ENCODE measurements at places on chromosomes 13 and 19. TPM values are rescaled to one million over a fixed set of nuclear protein-coding genes. Genes with fewer than 3 reads are reported as not detected.

DNA sequence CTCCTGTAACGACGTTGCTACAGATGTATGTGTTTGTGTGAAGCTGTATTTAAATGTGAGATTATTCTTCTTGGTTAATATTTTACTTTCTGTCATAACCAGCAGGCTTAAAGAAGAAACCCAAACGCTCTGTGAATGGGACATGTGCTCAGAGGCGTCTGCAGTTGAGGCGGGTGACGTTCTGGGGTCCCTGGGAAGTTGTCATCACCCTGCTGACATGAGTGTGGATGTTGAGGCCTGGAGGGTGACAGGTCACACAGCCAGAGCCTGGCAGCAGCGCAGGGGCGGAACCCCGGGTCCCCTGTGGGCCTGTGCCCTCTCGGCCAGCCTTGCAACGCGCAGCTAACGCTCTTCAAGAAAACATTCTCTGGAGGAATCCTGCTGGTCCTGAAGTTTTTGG lies 16.6 kb downstream of the RASA3 start:
- H3K27ac ChIP-seq, result peak overlapping the region; percentile 80
- DNase-seq, result no peak
- H3K4me1 ChIP-seq, result peaks cover 58% of the 10 kb centered on the region
- no peaks in the 10 kb centered on the region for H3K36me3 ChIP-seq
- no peak overlapping the region for H3K4me3 ChIP-seq

- H3K36me3 ChIP-seq, result no peaks in the 10 kb centered on the region
- peak overlapping the region; percentile 7 for H3K27ac ChIP-seq
- H3K4me3 ChIP-seq, result no peak overlapping the region
- no peak for DNase-seq
Observed at GRCh38 chr13:112752711-112753541, 63.1 kb downstream of the ATP11A start.

- H3K4me3 ChIP-seq, result no peak overlapping the region
- DNase-seq, result no peak
- no peaks in the 10 kb centered on the region for H3K4me1 ChIP-seq
- no peaks in the 10 kb centered on the region for H3K36me3 ChIP-seq
- H3K27ac ChIP-seq, result no peak overlapping the region
Observed at GRCh38 chr13:64855506-64855905, 2374.6 kb downstream of the PCDH9 start.

- H3K4me1 ChIP-seq, result no peaks in the 10 kb centered on the region
- H3K27me3 ChIP-seq, result peaks cover 13% of the 10 kb centered on the region
- peaks cover 3% of the 10 kb centered on the region for H3K36me3 ChIP-seq
Observed at GRCh38 chr19:44590245-44591059, 22.9 kb upstream of the IGSF23 start.

- H3K27me3 ChIP-seq, result no peaks in the 10 kb centered on the region
- H3K27ac ChIP-seq, result peak overlapping the region; percentile 21
- no peaks in the 10 kb centered on the region for H3K36me3 ChIP-seq
- peaks cover 2% of the 10 kb centered on the region for H3K4me1 ChIP-seq
- DNase-seq, result no peak
Observed at GRCh38 chr19:50501568-50502475, 9.2 kb downstream of the JOSD2 start.

- H3K27ac ChIP-seq, result no peak overlapping the region
- DNase-seq, result no peak
- H3K4me3 ChIP-seq, result no peak overlapping the region
- no peaks in the 10 kb centered on the region for H3K4me1 ChIP-seq
Observed at GRCh38 chr13:23957981-23958380, 60.7 kb upstream of the C1QTNF9B start.

DNA sequence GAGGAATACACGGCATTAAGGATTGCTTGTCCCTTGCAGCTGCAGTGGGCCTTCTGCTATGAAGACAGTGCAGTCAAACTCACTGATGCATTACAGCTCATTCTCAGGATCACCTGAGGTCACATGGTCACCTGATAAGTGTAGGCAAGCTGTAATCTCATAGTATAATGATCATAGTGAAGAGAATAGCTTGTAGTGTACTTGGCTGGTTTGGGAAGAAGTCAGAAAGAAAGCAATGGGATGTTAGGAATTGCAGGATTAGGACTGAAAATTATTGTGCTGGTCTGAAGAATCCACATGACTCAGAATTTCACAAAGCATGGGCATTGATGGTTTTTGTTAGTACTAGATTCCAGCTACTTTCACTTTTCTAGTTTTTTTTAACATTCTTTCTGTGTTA lies 76.7 kb downstream of the MBNL2 start:
- H3K36me3 ChIP-seq, result peaks cover 8% of the 10 kb centered on the region
- no peak overlapping the region for H3K27ac ChIP-seq
- H3K4me3 ChIP-seq, result no peak overlapping the region
- no peak for DNase-seq
- H3K4me1 ChIP-seq, result peaks cover 31% of the 10 kb centered on the region

- no peaks in the 10 kb centered on the region for H3K36me3 ChIP-seq
- peaks cover 6% of the 10 kb centered on the region for H3K4me1 ChIP-seq
- no peak overlapping the region for H3K27ac ChIP-seq
- no peak overlapping the region for H3K4me3 ChIP-seq
- no peak for DNase-seq
- H3K27me3 ChIP-seq, result peaks cover 48% of the 10 kb centered on the region
Observed at GRCh38 chr19:271856-272255, 19.3 kb downstream of the PLPP2 start.

- no peaks in the 10 kb centered on the region for H3K4me1 ChIP-seq
- no peak overlapping the region for H3K4me3 ChIP-seq
- H3K27ac ChIP-seq, result no peak overlapping the region
- H3K36me3 ChIP-seq, result no peaks in the 10 kb centered on the region
Observed at GRCh38 chr13:98108341-98108740, 34.6 kb upstream of the FARP1 start.

GRCh38 chr13:59038824-59039223 lies 1124.9 kb downstream of the DIAPH3 start:
- no peaks in the 10 kb centered on the region for H3K36me3 ChIP-seq
- DNase-seq, result no peak
- H3K27me3 ChIP-seq, result no peaks in the 10 kb centered on the region
- no peak overlapping the region for H3K4me3 ChIP-seq
- no peak overlapping the region for H3K27ac ChIP-seq
- H3K4me1 ChIP-seq, result no peaks in the 10 kb centered on the region

- DNase-seq, result no peak
- peak overlapping the region; percentile 38 for H3K4me3 ChIP-seq
- H3K4me1 ChIP-seq, result peaks cover 60% of the 10 kb centered on the region
- H3K36me3 ChIP-seq, result peaks cover 12% of the 10 kb centered on the region
- H3K27ac ChIP-seq, result no peak overlapping the region
Observed at GRCh38 chr19:48967346-48968178, 2.5 kb downstream of the FTL start.

DNA sequence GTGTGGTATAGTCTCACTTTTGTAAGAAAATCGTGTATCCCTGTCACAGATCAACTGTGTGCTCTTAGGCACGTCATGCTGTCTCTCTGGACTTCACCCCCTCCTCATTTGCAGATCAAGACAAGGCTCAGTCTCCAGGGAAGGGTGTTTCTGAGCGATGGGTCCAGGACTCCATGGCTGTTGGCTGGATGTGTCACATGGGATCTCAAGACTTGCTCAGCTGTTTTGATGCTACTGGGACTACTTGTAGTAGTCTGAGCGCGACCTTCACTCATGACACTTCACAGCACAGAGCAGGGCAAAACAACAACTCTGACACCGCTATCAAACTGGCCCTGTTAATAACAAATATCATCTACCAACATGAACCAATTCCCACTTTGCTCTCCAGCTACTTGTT lies 36.2 kb downstream of the SMAD9 start:
- H3K27ac ChIP-seq, result no peak overlapping the region
- no peak overlapping the region for H3K4me3 ChIP-seq
- peaks cover 34% of the 10 kb centered on the region for H3K27me3 ChIP-seq
- no peaks in the 10 kb centered on the region for H3K4me1 ChIP-seq

DNA sequence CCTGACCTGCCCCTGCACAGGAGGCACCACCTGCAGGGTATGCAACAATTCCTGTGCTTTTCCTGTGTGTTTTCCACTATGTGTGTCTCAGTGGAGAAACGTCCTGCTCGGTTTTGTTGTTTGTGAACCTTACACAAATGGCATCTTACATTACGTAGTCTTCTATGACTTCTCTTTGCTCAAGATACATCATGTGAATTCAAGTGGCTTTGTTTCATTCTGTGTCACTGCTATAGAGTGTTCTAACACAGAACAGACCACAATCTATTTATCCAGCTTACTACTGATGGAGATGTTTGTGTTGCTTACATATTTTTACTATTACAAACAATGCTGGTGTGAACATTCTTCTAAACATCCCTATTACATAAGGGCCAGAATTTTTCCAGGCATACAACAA lies 97.7 kb downstream of the ANKRD10 start:
- peaks cover 20% of the 10 kb centered on the region for H3K27me3 ChIP-seq
- H3K36me3 ChIP-seq, result no peaks in the 10 kb centered on the region
- H3K4me3 ChIP-seq, result no peak overlapping the region
- no peak overlapping the region for H3K27ac ChIP-seq
- no peak for DNase-seq

- H3K4me3 ChIP-seq, result no peak overlapping the region
- peak overlapping the region; percentile 96 for H3K27ac ChIP-seq
- H3K27me3 ChIP-seq, result no peaks in the 10 kb centered on the region
- no peak for DNase-seq
- peaks cover 7% of the 10 kb centered on the region for H3K36me3 ChIP-seq
Observed at GRCh38 chr13:79401259-79402070, 4.6 kb downstream of the RBM26 start.

DNA sequence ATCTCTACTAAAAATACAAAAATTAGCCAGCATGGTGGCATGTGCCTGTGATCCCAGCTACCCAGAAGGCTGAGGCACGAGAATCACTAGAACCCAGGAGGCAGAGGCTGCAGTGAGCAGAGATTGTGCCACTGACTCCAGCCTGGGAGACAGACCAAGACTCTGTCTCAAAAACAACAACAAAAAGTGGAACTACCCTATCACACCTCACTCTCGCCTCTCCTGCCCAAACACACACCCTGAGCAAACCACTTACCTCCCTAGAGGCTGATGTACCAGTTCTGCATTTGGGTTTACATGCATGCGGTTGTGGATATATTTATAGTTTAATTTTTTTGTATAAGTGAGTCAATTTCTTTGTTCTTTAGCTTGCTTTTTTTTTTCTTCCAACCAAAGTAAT lies 7.7 kb upstream of the PTOV1 start:
- peaks cover 9% of the 10 kb centered on the region for H3K36me3 ChIP-seq
- DNase-seq, result peak; percentile 76
- peak overlapping the region; percentile 82 for H3K27ac ChIP-seq
- H3K27me3 ChIP-seq, result no peaks in the 10 kb centered on the region
- H3K4me3 ChIP-seq, result peak overlapping the region; percentile 46

- H3K4me3 ChIP-seq, result peak within 1 kb of the TSS; percentile 53
- no peak within 1 kb of the TSS for H3K27ac ChIP-seq
- H3K4me1 ChIP-seq, result peaks cover 9% of the 10 kb centered on the region
Observed at GRCh38 chr19:17687857-17688784, at the start of gene UNC13A. Gene UNC13A, minus strand, starts transcription at chr19:17688354. Its CDS starts 155 bp downstream, at chr19:17688199.

DNA sequence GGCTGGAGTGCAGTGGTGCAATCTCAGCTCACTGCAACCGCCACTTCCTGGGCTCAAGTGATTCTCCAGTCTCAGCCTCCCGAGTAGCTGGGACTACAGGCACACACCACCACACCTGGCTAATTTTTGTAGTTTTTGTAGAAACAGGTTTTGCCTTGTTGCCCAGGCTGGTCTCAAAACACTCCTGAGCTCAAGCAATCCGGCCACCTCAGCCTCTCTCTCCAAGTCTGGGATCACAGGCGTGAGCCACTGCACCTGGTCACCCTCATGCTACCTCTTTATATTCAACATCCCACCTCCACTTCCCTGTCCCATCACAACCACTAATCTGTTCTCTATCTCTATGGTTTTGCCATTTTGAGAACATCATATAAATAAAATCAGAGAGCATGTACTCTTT lies 155.7 kb downstream of the PTPRS start:
- H3K4me1 ChIP-seq, result peaks cover 6% of the 10 kb centered on the region
- H3K4me3 ChIP-seq, result no peak overlapping the region
- H3K27ac ChIP-seq, result no peak overlapping the region

- H3K36me3 ChIP-seq, result peaks cover 35% of the 10 kb centered on the region
- no peak overlapping the region for H3K4me3 ChIP-seq
- H3K4me1 ChIP-seq, result no peaks in the 10 kb centered on the region
Observed at GRCh38 chr13:60572855-60573254, 175.8 kb downstream of the TDRD3 start.

DNA sequence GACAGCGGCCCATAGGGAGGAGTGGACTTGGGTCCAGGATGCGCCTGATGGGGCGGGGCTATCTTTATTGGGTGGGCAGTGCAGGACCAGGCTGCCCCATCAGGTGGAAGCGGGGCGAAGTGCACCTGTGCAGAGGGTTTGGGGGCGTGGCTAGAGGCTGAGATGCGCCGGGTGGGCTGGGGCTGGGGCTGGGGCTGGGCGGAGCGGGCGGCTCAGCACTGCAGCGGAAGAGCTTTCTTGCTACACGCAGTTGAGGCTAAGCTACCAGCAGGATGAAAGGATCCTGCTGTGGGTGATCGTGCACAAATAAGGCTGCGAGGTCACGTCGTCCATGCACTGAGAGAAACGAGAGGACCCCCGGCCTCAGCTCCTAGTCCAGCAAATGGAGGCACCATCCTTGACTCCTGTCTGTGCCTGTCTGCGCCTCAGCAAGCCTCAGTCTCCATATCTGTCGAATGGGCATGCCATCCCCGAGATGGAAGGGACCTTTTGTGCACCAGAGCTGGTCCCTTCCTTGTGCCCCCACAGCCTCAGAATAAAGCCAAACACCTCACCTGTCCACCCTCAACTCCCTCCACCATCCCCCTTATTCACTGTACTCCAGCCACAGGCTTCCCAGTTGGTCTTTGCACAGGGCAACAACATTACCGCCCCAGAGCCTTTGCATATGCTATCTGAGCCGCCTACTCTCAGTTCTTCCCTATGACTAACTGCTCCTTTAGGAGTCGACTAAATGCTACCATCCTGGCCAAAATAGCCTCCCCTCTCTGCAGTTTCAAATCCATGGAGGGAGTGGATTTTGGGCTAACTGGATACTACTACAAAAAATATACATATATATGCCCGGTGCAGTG lies 21.0 kb upstream of the HOMER3 start:
- H3K4me3 ChIP-seq, result peak overlapping the region; percentile 73
- H3K36me3 ChIP-seq, result no peaks in the 10 kb centered on the region
- no peak for DNase-seq
- no peak overlapping the region for H3K27ac ChIP-seq
- H3K27me3 ChIP-seq, result peaks cover 24% of the 10 kb centered on the region

DNA sequence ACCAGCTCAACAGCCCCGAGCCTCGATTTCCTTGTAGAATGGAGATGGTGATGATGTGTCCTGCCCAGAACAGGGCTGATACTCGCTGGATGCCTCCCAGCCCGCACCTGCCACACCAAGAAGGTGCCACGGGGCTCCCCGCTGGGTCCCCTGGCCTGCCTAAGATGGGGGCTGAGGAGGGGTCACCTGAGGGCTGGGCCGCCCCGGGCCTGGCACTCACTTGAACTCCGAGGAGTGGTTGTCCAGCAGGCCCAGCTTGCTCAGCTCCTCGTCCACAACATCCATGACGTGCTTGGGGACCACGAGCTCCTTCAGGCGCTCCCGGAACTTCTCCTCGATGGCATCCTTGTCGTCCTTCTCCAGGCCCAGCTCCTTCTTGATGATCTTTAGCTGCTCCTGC lies 14.4 kb downstream of the LONP1 start:
- peaks cover 8% of the 10 kb centered on the region for H3K36me3 ChIP-seq
- no peak overlapping the region for H3K4me3 ChIP-seq
- H3K4me1 ChIP-seq, result peaks cover 5% of the 10 kb centered on the region
- H3K27me3 ChIP-seq, result no peaks in the 10 kb centered on the region
- DNase-seq, result no peak

The C5AR1 gene
- 0.21 TPM for polyA plus RNA-seq

The PRR12 gene
- polyA plus RNA-seq, result 0.09 TPM

The ISYNA1 gene
- 9.1 TPM for polyA plus RNA-seq

The VWA8 gene
- polyA plus RNA-seq, result 3.2 TPM

The ADAMTSL5 gene
- polyA plus RNA-seq, result not detected

The KLK6 gene
- polyA plus RNA-seq, result not detected

The CEACAM8 gene
- not detected for polyA plus RNA-seq

The CYP4F8 gene
- polyA plus RNA-seq, result not detected

The LRG1 gene
- not detected for polyA plus RNA-seq

The FSD1 gene
- not detected for polyA plus RNA-seq

The ADAMTS10 gene
- polyA plus RNA-seq, result not detected

The VSTM2B gene
- not detected for polyA plus RNA-seq
